ENCODE measurements at places on chromosomes 3 and 15.
A peak's percentile ranks its signal among the peaks of the same experiment; 100 is the strongest.

DNA sequence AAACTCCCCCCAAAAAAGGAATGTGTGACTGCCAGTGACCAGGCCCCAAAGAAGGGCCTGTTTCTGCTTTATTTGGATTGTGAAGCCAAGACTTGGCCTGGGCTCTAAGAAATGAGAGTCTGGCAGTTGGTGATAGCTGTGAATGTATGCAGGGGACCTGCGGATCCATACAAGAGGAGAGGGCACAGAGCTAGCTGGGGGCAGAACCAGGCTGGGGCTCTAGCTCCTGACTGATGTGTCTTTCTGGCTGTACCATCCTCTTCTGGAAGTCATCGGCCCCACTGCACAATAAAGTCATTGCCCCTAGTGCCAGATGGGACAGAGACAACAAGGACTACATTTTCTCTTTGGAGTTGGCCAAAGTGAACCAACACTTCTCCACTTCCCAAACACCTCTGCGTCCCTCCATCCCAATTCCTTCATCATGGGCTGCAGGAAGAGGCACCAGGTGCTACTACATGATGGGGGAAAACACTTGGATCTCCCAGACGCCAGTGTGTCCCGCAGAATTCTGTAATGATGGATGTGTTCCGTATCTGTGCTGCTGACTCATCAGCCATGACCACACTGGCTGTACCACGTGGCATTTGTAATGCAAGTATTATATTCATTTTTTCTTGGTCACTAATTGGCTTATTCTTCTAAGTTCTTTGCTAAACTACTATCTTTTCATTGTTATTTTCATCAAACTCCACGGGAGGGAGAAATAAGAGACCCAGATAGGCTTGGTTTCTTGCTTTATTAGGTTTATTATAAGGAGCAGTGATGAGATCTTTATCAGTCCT, 1.7 kb upstream of the PLA2G4F start:
- peak; percentile 75 for DNase-seq

- DNase-seq = no peak
Observed at GRCh38 chr3:53823026-53823955, 22.9 kb downstream of the CHDH start.

GRCh38 chr15:29926083-29926388, 103.8 kb upstream of the TJP1 start:
- DNase-seq = no peak

GRCh38 chr3:11548721-11549131, 95.0 kb downstream of the VGLL4 start:
- DNase-seq = peak; percentile 69

DNA sequence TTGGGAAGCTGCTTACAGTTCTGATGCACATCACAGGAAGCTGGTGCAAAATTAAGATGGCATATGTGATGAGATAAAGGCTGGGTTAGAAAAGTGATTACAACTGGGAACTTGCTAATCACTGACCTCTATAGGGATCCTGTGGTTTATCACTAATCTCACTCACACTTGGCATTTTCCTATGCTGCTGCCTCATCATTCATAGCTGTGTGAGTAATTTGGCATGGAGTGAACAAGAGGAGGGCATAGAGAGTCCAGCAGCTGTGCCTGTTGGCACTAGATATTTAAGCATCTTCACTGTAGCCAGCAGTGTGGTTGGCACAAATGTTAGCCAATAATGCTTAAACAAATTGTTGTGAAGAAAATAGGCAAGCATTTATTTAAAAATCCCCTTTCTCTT, 217.7 kb upstream of the CGNL1 start:
- DNase-seq = peak; percentile 3

- DNase-seq = no peak
Observed at GRCh38 chr3:178172121-178172520, 364.1 kb upstream of the KCNMB2 start.

GRCh38 chr15:100810831-100811230, 68.8 kb upstream of the ALDH1A3 start:
- DNase-seq = no peak
